PC-3 (cell line): ENCODE measurements at places on chromosomes 16 and 17. TPM values are rescaled to one million over a fixed set of nuclear protein-coding genes. Genes with fewer than 3 reads are reported as not detected.
A peak's percentile ranks its signal among the peaks of the same experiment; 100 is the strongest.

GRCh38 chr17:67420994-67421393 is 43.9 kb downstream of the PITPNC1 start:
- DNase-seq = no peak
- H3K4me3 ChIP-seq = no peak overlapping the region
- H3K27ac ChIP-seq = peak overlapping the region; percentile 96

GRCh38 chr16:51328733-51329132 is 177.7 kb upstream of the SALL1 start:
- H3K4me3 ChIP-seq = no peak overlapping the region
- no peak for DNase-seq
- no peaks in the 10 kb centered on the region for H3K4me1 ChIP-seq
- H3K27ac ChIP-seq = no peak overlapping the region
- no peaks in the 10 kb centered on the region for H3K36me3 ChIP-seq
- no peaks in the 10 kb centered on the region for H3K27me3 ChIP-seq

DNA sequence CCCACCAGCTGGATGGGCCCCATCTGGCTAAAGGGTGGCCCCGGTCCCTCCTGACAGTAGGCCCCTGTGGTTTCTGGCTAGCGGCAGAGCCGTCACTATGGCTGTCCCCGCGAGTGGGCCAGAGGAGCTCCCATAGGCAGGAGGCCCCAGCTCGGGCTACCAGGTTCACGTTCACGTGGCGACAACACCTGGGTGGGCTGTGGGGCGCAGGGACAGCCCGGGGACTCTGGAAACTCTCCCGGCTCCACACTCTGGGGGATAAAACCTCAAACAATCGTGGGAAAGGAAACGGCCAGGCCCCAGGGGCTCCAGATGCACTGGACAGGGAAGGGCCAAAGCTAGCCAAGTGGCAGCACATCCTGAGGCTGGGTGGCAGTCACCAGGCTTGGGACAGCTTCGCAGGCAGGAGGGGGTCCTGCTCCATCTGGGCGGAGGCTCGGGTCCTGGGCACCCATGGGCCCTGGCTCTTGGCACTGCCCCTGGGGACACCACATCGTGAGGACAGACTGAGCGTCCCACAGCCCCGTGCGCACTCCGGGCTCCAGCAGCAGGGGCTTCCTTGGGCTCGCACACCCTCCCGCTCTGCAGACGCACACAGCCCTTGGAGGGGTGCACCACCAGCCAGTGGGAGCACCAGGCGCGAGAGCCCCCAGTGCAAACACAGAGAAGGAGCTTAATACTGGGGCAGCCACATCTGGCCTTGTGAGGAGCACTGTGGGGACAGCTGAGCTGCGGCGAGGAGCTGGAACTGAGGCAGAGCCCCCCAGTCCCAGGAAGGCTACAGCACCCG is 4.4 kb downstream of the RNF166 start:
- no peaks in the 10 kb centered on the region for H3K27me3 ChIP-seq
- H3K4me1 ChIP-seq = peaks cover 15% of the 10 kb centered on the region
- H3K27ac ChIP-seq = no peak overlapping the region
- no peak for DNase-seq

DNA sequence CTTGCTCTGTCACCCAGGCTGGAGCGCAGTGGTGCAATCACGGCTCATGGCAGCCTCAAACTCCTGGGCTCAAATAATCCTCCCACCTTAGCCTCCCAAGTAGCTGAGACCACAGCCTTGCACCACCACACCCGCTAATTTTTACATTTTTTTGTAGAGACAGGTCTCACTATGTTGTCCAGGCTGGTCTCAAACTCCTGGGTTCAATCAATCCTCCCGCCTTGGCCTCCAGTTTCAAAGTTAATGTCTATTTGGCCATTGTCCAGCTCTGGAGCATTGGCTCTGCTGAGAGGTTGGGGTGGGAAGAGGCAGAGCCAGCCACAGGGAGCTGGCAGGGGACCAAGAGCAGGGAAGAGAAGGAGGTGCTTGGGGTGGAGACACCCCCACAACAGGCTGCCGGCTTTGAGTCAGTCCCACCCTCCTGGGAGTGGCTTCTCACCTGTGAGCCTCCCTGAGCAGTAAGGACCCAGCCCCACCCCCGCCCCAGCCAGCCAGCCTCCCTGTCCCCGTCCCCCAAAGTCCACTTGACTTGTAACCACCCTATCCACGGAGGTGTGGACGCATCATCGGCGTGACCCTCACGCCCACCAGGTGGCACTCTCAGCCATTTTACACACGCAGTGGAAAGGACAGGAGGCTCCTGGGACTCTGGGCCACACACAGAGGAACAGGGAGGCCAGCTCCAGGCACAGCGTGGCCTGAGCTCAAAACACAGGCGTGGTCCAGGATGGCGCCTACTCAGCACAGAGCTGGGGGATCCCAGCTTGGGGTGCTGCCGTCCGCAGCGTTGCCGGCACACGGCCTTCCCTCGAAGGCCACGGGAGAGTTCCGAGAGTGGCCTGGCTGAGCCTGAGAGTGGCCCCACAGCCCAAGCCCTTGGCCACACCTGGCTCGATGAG is 22.8 kb upstream of the PVALEF start:
- peak; percentile 83 for DNase-seq
- H3K4me1 ChIP-seq = no peaks in the 10 kb centered on the region
- no peak overlapping the region for H3K4me3 ChIP-seq
- H3K27ac ChIP-seq = no peak overlapping the region
- no peaks in the 10 kb centered on the region for H3K36me3 ChIP-seq

GRCh38 chr17:17051791-17052461 is 9.7 kb downstream of the MPRIP start:
- no peaks in the 10 kb centered on the region for H3K27me3 ChIP-seq
- H3K27ac ChIP-seq = no peak overlapping the region
- DNase-seq = no peak
- H3K4me3 ChIP-seq = no peak overlapping the region

- H3K27ac ChIP-seq = no peak overlapping the region
- no peak for DNase-seq
- no peaks in the 10 kb centered on the region for H3K27me3 ChIP-seq
Observed at GRCh38 chr16:12419987-12420386, 383.7 kb downstream of the CPPED1 start.

- no peaks in the 10 kb centered on the region for H3K36me3 ChIP-seq
- no peaks in the 10 kb centered on the region for H3K27me3 ChIP-seq
- H3K4me3 ChIP-seq = no peak overlapping the region
- DNase-seq = no peak
- H3K4me1 ChIP-seq = no peaks in the 10 kb centered on the region
Observed at GRCh38 chr16:48829336-48830310, 219.6 kb upstream of the N4BP1 start.

ASGR2 gene
- not detected in 2 replicates for total RNA-seq

GRCh38 chr16:21100447-21100846 is 50.2 kb downstream of the DNAH3 start:
- H3K36me3 ChIP-seq = no peaks in the 10 kb centered on the region
- peak; percentile 77 for DNase-seq
- no peak overlapping the region for H3K4me3 ChIP-seq
- H3K4me1 ChIP-seq = peaks cover 9% of the 10 kb centered on the region

DNA sequence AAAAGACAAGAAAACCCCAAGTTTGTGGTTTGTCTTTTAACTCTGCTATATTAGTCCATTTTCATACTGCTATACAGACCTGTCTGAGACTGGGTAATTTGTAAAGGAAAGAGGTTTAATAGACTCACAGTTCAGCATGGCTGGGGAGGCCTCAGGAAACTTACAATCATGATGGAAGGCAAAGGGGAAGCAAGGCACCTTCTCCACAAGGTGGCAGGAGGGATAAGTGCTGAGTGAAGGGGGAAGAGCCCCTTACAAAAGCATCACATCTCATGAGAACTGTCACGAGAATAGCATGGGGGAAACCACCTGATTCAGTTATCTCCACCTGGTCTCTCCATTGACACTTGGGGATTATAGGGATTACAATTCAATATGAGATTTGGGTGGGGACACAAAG is 13.5 kb upstream of the ADAM11 start:
- no peaks in the 10 kb centered on the region for H3K27me3 ChIP-seq
- H3K4me3 ChIP-seq = no peak overlapping the region
- no peaks in the 10 kb centered on the region for H3K4me1 ChIP-seq
- H3K27ac ChIP-seq = no peak overlapping the region

MYBBP1A gene
- total RNA-seq = 155 and 171 TPM in 2 replicates

GRCh38 chr17:73261952-73262675 is 434 bp upstream of the CPSF4L start:
- no peak overlapping the region for H3K4me3 ChIP-seq
- DNase-seq = no peak
- H3K4me1 ChIP-seq = no peaks in the 10 kb centered on the region
- H3K36me3 ChIP-seq = no peaks in the 10 kb centered on the region
- H3K27ac ChIP-seq = no peak overlapping the region
- no peaks in the 10 kb centered on the region for H3K27me3 ChIP-seq

- H3K4me1 ChIP-seq = no peaks in the 10 kb centered on the region
- 0 out of 2 replicates have a peak, but pooled peaks cover under 1% of the 10 kb centered on the region for H3K27me3 ChIP-seq
- no peak overlapping the region for H3K27ac ChIP-seq
- H3K36me3 ChIP-seq = no peaks in the 10 kb centered on the region
Observed at GRCh38 chr17:21356537-21357127, 19.5 kb upstream of the KCNJ12 start.

GRCh38 chr16:66553223-66553622 is 847 bp downstream of the CKLF start:
- no peak overlapping the region for H3K27ac ChIP-seq
- no peaks in the 10 kb centered on the region for H3K36me3 ChIP-seq
- DNase-seq = no peak
- peaks cover 21% of the 10 kb centered on the region for H3K4me1 ChIP-seq

DNA sequence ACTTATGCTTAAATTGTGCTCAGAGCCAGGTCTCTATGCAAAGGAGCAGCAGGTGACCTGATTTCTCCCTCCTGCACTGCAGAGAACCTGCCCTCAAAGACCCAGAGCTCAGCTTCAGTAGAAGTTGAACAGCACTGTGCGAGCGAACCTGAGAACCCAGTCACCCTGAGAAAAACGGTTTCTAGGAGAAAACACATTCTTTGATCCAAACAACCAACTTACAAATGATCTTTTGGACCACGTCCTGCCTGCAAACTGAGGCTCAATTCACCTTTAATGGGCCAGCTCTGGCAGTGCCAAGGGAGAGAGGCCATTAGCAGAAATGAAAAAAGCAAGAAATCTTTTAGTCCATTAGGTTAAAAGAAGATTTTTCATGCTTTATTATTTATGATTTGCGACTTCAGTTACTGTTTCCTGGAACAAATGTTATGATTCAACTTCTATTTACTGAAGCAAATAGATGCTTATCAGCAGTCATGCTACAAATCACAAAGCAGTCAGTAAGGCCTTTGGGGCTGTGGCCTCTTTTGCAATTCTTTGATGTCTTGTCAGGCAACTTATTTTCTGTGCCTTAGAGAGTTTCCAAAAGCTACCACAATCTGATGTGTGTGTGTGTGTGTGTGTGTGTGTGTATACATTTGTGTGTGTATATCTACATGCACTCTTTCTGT is 65.7 kb upstream of the LRRC37A3 start:
- H3K36me3 ChIP-seq = no peaks in the 10 kb centered on the region
- no peaks in the 10 kb centered on the region for H3K27me3 ChIP-seq
- DNase-seq = peak; percentile 90

GRCh38 chr17:30217746-30218245 is 17.7 kb downstream of the SLC6A4 start:
- DNase-seq = no peak
- H3K4me3 ChIP-seq = no peak overlapping the region
- H3K36me3 ChIP-seq = no peaks in the 10 kb centered on the region
- no peaks in the 10 kb centered on the region for H3K4me1 ChIP-seq
- H3K27me3 ChIP-seq = no peaks in the 10 kb centered on the region

DNA sequence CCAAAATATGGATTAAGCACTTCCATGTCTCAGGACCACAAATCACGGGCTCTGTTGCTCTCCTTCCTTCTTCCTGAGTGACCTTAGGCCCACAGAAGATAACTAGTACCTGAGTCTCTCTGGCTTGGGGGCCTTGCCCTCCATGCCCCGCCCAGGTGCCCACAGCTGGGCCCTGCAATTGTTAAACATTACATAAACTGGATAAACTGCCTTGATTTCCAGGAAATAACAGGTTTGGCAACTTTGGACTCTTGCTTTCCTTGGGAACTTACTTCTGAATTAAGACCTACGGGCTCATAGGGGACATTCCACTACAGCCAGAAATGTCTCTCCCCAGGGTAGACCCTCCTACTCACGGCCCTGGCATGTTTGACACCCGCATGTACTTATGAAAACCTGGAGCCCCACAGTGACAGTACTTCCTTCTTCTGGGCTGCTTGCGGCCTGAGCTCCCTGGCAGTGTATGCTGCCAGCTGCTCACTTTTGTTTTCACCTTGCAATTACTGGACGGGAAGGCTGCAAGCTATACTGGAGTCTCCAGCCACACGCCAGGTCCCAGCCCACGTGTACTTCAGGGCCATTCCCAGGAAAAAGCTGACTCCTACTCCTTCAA is 2.3 kb upstream of the UBALD2 start:
- DNase-seq = peak; percentile 94
- peak overlapping the region; percentile 74 for H3K27ac ChIP-seq
- peak overlapping the region; percentile 39; the same call in 1 of the 2 replicates for H3K4me3 ChIP-seq

- DNase-seq = peak; percentile 74
- H3K27ac ChIP-seq = no peak overlapping the region
- no peak overlapping the region for H3K4me3 ChIP-seq
- H3K27me3 ChIP-seq = no peaks in the 10 kb centered on the region
Observed at GRCh38 chr16:20383106-20384029, 21.2 kb downstream of the PDILT start.

DNA sequence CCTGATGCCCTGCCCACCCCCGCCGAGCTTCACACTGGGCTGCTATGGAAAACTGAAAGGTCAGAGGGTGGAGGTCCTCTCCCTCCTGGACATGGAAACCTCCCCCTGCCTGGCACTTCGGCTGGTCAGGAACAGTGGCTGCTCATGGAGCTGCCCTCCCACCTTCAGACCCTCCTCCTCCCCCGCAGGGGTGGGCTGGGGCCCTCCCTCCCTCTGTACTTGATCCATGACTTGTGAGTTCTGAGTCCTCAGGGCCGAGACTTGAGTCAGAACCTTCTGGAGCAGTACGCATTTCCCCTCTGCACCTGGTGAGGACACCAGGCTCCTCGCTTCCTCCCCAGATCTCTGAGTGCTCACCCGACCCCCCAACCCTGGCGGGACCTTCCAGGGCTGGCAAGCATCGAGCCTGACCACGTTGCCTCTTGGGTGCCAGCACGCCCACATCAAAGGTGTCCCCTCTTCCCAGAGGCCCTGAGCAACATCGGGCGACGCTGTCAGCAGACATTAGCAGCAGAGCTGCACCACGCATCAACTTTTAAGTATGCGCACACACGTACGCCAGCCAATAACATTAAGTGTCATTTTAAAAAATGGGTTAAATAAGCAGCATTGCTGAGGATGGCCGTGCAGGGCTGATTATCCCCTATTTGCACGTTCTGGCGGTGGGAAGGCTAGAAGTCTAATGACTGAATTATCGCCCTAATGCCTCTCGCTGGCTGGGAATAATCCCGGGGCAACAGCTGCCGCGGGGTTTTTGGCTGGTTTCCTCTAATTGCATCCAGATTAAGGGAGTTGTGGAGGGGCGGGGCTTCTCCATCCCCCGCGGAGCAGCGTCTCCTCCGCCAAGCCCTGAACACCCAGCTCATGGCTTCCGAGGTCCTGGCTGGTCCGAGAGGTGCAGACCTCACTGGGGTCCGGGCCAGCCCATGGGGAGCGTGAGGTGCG is 98.0 kb downstream of the TBC1D16 start:
- no peak overlapping the region for H3K4me3 ChIP-seq
- H3K27ac ChIP-seq = no peak overlapping the region
- no peaks in the 10 kb centered on the region for H3K36me3 ChIP-seq
- no peak for DNase-seq
- H3K27me3 ChIP-seq = no peaks in the 10 kb centered on the region

ABCC12 gene
- total RNA-seq = not detected in 2 replicates
